ENCODE measurements at places on chromosomes 3 and 15.
A peak's percentile ranks its signal among the peaks of the same experiment; 100 is the strongest.

- no peak for DNase-seq
Measured at GRCh38 chr3:9450126-9450525, 52.7 kb downstream of the SETD5 start.

- DNase-seq, result peak; percentile 39
Measured at GRCh38 chr15:25850154-25851111, 12.7 kb downstream of the ATP10A start.

GRCh38 chr15:88131937-88132336 is 124.6 kb downstream of the NTRK3 start:
- no peak for DNase-seq

GRCh38 chr15:81256916-81257315 is 60.2 kb downstream of the IL16 start:
- no peak for DNase-seq

DNA sequence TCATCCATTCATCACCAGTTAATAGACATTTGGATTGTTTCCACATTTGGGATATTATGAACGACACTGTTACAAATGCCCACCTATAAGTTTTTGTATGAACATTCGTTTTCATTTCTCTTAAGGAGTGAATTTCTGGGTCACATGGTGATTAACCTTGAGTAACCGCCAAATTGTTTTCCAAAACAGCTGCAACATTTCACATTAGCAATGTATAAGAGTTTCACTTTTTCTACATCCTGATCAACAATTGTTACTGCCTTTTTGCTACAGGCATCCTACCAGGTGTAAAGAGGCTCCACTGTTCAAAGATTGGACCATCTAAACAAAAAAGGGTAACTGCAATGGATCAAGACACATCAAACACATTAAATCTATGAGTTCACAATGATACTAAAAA is 52.0 kb downstream of the CPEB1 start:
- DNase-seq, result no peak
